Nephron progenitor cell (in vitro differentiated cells): ENCODE measurements at places on chromosomes 13 and 19.

- DNase-seq, result peak; percentile 84
Measured at GRCh38 chr19:49422407-49423070, 702 bp downstream of the PTH2 start.

- no peak for DNase-seq
Measured at GRCh38 chr13:44013758-44014291, 134.1 kb downstream of the LACC1 start.

GRCh38 chr13:84659359-84659661, 777.0 kb upstream of the SLITRK1 start:
- no peak for DNase-seq

DNA sequence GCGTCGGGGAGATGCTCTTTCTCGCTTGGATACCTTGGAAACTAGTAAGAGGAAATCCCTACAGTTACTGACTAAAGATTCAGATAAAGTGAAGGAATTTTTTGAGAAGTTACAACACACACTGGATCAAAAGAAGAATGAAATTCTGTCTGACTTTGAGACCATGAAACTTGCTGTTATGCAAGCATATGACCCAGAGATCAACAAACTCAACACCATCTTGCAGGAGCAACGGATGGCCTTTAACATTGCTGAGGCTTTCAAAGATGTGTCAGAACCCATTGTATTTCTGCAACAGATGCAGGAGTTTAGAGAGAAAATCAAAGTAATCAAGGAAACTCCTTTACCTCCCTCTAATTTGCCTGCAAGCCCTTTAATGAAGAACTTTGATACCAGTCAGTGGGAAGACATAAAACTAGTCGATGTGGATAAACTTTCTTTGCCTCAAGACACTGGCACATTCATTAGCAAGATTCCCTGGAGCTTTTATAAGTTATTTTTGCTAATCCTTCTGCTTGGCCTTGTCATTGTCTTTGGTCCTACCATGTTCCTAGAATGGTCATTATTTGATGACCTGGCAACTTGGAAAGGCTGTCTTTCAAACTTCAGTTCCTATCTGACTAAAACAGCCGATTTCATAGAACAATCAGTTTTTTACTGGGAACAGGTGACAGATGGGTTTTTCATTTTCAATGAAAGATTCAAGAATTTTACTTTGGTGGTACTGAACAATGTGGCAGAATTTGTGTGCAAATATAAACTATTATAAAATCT, 2.7 kb upstream of the KCNRG start:
- DNase-seq, result no peak

DNA sequence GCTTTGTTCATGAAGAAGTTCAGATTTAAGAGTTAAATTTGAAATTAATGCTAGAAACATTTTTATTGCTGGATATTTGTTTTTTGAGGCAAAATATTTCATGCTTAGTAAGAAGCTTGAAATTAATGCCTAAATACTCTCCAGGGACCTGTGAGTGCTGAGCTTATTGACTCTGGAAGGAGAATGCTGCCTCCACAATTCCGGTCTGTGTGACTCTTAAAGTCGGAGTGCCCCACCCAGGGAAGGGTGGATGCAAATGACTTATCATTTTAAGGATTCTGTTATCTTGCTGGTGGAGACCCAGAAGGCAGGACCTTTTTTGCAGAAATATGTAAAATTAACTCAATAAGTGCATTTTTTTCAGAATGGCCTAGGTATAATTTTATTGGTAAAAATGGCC, 143.8 kb upstream of the RXFP2 start:
- DNase-seq, result no peak

- DNase-seq, result no peak
Measured at GRCh38 chr19:43812259-43812658, 10.0 kb upstream of the LYPD5 start.

DNA sequence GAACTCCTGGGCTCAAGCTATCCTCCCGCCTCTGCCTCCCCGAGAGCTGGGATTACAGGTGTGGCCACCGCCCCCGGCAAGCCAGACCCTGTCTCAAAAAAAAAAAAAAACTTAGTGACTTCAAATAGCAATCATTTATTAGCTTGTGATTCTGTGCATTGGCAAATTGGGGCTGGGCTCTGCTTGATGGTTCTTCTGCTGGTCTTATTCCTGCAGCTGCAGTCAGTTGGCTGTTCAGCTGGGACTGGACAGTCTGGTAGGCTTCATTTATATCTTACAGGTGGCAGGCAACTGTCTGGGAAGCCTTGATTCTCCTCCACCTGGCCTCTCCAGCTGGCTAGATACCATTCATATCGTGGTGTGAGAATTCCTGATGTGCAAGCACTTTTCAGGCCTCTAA, 7.4 kb downstream of the DHDH start:
- DNase-seq, result no peak

DNA sequence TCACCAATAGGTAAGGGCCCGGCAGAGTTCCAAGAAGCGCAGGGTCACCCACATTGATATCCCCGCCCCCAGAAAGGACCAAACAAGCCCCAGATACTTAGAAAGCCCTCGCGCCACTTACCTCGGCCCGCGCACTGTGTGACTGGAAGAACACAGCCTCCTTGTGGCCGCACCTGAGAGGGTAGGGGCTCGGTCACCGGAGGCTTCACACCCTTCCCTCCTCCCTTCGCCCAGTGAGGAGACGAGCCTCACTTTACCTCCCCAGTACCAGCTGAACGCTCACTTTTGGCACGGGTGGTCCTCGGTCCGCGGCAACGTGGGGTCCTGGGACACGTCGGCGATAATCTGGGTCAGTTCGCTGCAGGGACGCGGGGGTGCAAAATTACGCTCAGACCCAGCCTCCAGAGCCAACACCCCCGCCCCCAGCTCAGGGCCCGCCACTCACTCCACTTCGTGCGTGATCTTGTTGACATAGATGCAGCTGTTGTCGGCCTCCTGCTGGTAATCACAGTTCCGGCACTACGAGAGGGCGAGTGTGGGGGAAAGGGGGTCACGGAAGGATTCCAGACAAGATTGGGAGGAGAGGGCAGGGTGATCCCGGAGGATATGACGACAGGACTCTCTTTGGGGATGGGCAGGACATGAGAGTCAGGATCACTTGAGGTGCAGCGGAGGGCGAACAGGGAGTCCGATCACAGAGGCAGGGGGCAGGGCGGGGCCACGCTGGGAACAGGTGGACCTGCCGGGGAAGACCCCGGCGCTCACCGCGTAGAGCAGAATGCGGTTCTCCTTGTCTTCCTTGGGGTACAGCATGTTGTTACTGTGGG, 568 bp downstream of the POLR2I start:
- peak; percentile 24 for DNase-seq

- no peak for DNase-seq
Measured at GRCh38 chr13:27667946-27668345, 46.3 kb downstream of the POLR1D start.

- DNase-seq, result no peak
Measured at GRCh38 chr19:5154799-5155426, 185.7 kb downstream of the PTPRS start.

DNA sequence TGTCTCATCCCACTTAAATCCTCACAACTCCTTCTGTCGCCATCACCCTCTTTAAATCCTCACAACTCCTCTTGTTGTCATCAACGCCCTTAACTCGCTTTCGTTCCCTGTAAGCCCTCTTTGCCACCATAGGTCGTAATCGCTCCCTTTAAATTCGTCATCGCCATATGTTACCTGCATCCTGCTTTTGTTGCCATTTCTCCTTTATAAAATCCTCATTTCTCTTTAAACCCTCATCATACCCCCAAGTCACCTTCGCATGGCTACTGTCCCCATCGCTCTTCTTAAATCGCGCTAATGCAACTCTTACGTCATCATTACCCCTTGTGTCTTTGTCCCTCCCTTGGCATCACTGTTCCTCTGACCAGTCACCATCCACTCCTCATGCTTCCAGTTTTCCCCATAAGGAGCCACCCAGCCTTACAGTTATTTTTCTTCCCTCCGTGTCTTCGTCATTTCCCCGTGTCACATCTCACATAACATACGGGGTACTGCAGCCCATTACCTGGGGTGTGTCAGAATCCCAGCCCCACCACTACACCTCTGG, 539 bp downstream of the PLD3 start:
- DNase-seq, result no peak

DNA sequence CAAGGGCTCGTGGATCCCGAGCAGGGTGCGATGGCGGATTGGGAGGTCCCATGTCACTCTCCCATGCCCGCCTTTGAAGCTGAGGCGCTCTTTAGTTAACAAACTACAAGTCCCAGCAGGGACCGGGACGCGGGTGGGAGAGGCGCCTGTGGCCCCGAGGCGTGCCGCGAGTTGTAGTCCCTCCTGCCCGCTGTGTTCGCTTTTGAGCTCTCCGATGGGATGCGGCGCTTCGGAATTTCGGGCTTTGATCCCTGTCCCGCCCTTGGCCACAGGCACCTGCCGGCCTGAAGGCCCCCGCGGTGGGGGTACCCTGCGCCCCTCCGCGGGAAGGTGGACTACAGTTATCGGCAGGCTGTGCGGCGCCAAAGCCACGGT, 11.0 kb downstream of the CYTH2 start:
- no peak for DNase-seq

DNA sequence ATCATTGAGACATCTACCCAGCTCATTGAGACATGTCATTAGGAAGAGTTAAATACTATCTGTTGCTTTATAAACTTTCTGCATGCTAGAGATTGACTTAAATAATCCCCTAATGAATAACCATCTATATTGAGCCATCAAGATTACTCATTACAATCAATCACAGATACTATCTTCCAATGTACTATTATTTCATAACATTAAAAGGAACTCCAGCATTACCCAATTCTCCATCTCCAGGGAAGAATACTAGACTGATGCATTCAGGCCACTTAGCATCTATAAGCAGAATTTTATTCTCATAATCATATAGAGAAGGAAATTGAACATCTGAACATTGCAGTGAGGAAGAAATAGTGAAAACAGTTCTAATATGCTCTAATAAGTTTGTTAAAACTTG, 8.0 kb downstream of the EPSTI1 start:
- no peak for DNase-seq

- no peak for DNase-seq
Measured at GRCh38 chr19:3368848-3369336, 2.5 kb downstream of the NFIC start.

DNA sequence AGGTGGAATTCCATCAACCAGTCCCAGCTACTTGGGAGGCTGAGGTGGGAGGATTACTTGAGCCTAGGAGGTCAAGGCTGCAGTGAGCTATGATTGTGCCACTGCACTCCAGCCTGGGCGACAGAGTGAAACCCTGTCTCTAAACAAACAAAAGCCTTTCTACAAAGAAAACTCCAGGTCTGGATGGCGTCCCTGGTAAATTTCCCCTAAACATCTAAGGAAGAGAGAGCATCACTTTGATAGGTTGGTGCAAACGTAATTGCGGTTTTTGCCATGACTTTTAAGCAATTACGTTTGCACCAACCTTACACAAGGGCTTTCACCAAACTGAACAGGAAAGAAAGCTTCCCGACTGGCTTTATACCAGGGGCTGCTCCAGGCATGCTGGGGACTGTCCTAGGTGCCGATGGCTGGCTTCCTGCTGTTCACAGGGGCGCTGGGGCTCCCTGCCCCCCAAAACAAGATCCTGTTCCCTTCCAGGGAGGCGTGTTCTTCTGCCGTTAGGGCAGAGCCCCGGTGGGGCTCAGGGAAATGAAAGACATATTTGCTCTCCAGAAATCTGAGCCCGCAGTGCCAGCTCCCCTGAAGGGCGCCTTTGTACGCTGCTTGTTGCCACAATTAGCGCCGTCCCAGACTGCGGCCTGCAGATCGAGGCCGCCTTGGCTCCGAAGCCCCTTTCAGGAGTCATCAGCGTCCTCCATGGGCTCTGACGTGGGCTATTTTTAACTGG, 38.7 kb upstream of the KLF2 start:
- peak; percentile 21 for DNase-seq

DNA sequence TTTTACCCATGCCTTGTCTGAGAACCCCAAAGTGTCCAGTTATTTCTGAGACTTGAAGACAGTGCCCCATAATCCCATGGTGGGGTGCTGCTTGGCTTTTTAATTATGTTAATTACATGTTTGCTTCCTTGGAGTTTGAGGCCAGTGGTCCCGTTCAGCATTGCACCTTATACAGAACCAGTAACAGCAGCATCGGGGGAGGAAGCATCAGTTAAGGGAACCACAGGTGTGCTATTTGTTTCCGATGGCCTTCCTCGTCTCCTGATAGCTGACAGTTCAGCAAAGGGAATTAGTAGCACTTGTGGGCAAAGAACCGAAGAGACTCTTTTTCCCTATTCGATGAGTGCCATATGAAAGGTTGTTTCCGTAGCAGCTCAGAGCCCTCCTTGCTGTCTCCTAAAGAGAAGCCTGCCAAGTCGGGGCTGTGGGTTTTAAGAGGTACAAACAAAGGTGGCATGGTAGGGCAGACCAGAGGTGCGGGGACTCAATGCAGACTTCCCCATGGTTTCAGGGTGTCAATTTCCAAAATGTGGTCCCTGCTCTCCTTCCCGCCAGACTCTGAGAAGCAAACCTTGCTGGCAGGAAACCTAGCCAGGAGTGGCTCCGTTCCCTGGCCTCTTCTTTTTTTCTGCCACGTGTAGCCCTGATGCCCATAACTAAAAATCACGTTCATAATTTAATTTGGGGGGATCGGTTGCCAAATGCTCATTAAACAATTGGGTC, 225.2 kb upstream of the TSHZ3 start:
- DNase-seq, result no peak

DNA sequence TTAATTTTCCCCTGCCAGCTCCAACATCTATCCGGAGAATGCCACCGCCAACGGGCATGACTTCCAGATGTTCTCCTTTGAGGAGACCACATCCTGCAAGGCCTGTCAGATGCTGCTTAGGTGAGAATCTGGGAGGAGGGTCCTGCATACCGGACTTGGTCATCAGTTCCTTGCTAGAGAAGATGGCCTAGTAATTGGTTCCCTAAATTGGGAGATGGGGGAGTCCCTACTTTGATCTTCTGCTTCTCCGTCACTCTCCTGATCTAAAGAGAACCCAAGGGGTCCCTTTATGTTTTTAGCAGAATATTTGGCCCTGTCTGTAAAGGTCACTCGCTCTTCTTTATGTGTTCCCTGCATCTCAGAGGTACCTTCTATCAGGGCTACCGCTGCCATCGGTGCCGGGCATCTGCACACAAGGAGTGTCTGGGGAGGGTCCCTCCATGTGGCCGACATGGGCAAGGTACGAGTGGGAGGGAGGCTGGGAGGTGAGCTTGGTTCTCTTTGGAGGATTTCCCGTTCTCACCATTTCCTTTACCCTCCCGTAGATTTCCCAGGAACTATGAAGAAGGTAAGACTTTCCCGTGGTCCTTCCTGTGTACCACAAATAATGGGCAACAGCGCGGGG, 54.1 kb upstream of the ADGRE1 start:
- DNase-seq, result no peak

- no peak for DNase-seq
Measured at GRCh38 chr19:46866407-46867136, 5.8 kb downstream of the ARHGAP35 start.

GRCh38 chr19:17716309-17716929, 2.9 kb upstream of the MAP1S start:
- DNase-seq, result no peak

- DNase-seq, result no peak
Measured at GRCh38 chr13:76038920-76039716, 403.0 kb downstream of the LMO7 start.

DNA sequence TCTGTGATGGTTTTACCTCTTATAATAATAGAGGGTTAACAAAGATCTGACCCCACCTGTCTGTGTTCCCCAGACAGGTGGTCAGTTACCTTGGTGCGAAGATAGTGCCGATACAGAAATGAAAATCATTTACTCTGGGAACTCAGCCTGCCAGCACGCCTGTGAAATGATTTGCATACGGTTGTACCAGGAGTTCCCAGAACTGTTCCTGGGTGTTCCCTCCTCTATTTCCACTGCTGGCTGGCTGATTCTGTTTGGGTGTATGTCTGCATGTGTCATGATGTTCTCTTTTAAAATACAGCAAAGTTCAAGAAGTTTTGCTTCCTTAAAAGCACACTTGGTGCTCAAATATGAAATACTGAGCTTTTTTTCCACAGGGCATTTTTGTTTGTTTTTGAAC, 527.1 kb downstream of the FGF9 start:
- no peak for DNase-seq

GRCh38 chr13:98405107-98405571, 171.8 kb downstream of the STK24 start:
- DNase-seq, result peak; percentile 38
